ENCODE measurements at places on chromosomes 4 and X. TPM values are rescaled to one million over a fixed set of nuclear protein-coding genes. Genes with fewer than 3 reads are reported as not detected.

GRCh38 chr4:77852892-77853495 is 9.6 kb upstream of the MRPL1 start:
- DNase-seq, result no peak

DNA sequence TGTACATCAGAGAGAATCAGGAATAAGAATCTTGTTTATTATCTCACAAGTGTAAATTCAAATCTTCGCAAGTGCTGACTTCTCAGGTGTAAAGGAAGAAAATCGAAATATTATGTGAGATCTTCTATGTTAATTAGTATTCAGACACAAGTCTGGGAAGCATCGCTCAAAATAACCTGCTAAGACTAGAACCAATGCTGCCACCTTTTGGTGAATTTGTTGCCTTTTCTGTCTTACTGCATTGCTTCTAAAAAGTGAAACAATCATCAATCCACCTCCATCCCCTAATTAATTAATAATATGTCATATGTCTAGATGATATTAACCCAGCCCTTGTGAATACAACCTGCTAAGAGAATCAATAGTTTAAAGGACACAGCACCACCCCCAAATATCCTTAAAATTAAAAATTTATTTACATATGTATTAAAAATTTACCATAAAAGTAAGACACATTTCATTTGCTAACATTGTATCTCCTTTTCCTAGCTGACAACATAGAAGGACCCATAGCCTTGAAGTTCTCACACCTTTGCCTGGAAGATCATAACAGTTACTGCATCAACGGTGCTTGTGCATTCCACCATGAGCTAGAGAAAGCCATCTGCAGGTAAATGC is 3.5 kb downstream of the EPGN start:
- DNase-seq, result no peak

DNA sequence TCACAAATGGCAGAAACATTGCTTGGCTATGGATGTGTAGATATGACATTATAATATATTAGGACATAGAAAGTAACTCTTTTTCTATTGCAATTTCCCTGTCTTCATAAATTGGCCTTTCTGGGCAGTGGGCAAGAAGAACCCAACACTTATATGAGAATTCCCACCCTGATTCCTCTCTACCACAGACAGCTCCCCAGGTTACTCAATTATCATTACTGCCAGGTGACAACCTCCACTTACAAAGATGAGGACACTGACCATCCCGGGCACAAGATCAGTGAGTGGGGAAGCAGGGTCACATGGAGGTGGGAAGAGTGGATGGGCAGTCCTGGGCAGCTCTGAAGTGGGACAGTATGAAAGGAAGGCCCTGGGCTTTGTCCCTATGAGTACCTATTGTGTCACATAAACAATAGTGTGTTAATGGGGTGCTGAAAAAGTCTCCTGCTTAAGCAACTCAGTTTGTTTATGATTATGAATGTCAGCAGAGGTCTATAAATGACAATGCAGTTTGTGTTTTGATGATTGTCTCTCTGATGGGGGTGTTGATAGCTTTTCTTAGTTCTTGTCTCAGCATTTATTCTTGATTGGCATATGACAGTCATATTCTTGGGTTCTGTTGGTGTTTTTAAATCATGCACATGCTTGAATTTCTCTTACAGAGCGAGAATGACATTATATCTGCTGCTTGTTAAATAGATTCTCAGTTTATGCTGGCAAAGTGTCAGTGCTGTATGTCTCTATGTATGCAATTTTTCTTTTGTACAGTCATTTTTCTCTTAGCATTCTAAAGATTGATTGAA is 99.9 kb downstream of the SLIT2 start:
- DNase-seq, result no peak

DNA sequence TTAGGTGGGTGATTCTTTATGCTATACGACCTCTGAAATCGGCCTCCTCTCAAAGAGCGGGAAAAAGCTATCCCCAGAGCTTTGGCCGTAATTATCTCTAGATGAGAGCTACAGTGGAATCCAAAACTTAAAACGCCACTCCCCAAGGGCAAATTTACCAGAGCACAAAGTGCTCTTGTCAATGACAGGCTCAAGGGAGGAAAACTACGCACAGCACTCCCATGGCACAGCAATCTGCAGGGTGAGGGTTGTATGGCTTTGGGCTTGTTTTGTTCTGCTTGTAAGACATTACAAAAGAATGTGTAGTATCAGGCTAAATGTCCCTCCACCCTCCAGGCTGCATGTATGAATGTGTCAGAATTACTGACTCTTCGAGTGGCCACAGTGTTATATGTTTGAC is 44.0 kb downstream of the ARHGEF6 start:
- no peak for DNase-seq

Gene TCEAL9
- total RNA-seq, result 81.1 TPM

Gene CENPI
- 3.0 TPM for total RNA-seq

Gene AMTN
- not detected for total RNA-seq

Gene SFRP2
- 12.1 TPM for total RNA-seq

Gene ADGRL3
- 8.9 TPM for total RNA-seq

Gene GYG2
- 2.9 TPM for total RNA-seq

Gene NDST3
- not detected for total RNA-seq

Data from sigmoid colon (tissue), 7 donors.